T-helper 17 cell (primary cell): ENCODE measurements at places on chromosomes 1 and 21.

GRCh38 chr1:11615090-11615489 is 39.1 kb downstream of the FBXO2 start:
- no peak for DNase-seq

GRCh38 chr1:240559781-240560180 is 52.2 kb downstream of the GREM2 start:
- no peak for DNase-seq

- no peak for DNase-seq
These were observed 113.0 kb downstream of the PAPPA2 start for GRCh38 chr1:176575991-176576390.

DNA sequence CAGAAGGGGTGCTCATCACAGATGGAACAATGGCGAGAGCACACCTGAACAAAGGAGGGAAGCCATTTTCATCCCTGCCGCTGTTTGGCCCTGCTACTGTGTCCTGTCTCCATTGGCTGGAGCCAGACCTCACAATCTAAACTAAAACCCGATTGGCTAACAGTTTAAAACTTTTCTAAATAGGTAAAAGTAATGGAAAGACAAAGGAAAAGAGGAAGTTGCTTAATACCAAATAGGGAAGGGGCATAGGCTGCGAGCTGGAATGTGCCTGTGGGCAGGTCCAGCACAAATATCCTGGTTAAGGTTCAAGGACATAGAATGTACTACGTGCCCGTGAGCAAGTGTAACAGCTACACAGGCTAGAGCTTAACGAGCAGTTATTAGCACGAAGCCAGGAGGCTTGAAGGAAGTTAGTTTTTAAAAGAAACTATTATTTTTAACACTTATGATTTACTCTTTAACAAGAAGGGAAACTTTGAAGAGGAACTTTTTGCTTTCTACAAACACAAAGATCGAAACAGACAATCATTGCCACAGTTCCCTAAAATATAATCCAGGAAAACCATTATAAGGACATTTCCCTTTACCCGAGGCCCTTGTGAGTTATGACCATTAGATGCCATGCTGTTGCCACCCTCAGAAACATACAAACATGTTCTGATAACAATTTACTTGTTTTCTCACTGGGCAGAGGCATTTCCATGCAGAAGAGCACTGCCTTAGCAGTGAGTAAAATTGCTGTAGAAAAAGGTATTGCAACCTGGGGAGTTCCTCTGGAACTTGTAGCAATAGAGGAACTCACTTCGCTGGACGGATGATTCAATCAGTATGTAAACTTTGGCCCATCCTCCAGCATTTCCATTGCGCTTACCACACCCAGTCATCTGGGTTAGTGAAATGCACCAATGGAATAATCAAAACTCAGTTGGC is 4.8 kb upstream of the PTTG1IP start:
- DNase-seq, result no peak

GRCh38 chr1:17665950-17666720 is 89.0 kb upstream of the ACTL8 start:
- DNase-seq, result no peak

- DNase-seq, result no peak
These were observed 84.9 kb upstream of the CD1D start for GRCh38 chr1:158095737-158096335.

DNA sequence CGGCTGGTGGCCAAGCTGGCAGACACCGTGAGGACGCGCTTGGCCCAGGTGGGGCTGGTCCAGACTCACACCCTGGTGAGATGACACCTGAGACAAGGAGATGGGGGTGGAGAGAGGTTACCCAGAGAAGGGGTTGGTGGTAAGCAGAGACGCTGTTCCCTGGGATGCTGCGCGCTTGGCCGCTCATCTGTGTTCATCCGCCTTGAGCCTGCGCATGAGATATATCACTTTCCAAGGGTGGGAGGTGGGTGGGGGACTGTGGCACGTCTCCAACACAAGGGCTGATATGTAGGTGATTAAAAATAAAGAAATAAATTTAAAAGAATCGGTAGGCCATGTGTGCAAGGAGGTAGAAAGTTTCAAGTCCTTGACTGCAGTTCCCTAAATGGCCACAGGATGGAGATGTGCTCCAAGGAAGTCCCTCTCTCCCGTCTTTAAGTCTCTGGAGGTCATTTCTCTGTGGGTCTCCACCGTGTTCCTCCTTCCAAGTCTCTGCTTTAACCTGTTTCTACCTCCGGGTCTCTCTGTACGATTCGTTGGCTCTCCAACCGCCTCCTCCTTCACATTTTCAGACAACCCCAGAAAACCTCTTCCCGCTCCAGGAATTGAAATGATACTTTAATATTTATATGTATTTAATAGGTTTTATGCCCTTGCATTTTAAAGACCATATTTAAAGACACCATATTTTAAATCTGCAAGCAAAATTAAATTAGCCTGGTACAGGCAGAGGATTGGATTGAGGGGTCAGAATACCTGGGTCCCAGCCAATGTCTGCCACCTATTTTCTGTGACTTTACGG is 4.5 kb downstream of the TTC24 start:
- DNase-seq, result peak; percentile 43

DNA sequence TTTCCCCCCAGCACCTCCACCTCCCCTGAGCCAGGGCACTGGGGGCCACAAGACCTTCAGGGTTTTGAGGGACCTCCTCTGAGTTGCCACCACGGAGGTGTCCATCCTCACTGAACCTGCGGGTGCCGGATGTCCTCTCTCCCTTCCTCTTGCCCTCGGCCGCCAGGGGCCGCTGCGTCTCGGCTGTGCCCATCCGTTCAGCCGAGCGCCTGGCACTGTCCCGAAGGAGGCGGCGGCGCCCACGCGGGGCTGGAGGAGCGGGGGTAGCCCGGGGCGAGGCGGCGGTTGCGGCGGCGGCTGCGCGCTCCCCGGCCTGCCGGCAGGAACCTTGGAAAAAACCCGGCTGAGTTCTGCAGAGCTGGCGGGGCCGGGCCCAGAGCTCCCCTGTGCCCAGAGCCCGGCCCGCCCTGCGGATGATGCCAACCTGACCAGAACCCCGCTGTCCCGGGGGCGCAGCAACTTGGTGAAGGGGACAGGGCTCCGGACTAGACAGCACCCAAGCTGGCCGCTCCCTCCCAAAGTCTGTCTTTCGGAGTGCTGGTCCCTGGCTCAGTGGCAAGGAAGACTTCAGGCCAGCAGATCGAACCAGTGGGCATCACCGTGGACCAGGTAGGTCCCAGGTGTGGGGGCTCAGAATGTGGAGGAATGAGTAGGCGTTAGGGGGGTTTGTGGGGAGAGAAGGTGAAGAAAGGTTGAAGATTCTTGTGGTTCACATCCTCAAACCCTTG is 3.7 kb upstream of the PPM1J start:
- peak; percentile 72 for DNase-seq

- no peak for DNase-seq
These were observed 12.5 kb upstream of the MATN1 start for GRCh38 chr1:30735668-30736498.

DNA sequence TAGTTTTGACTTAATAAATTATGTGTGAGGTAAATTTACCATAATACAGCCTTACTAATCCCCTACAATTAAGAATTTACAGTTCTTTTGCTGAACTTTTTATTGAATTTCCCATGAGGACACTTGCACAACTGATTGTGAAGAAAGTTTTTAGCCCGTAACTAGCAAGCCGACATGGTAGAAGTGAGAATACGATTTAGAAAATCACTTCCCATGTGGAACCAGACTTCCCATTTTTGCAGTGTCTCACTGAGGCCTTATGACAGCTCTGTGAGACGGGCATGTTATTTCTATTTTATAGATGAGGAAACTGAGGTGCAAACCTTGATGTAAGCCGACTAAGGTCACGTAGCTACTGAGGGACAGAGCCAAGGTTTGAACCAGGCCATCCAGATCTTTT is 32.5 kb upstream of the LMO4 start:
- no peak for DNase-seq

DNA sequence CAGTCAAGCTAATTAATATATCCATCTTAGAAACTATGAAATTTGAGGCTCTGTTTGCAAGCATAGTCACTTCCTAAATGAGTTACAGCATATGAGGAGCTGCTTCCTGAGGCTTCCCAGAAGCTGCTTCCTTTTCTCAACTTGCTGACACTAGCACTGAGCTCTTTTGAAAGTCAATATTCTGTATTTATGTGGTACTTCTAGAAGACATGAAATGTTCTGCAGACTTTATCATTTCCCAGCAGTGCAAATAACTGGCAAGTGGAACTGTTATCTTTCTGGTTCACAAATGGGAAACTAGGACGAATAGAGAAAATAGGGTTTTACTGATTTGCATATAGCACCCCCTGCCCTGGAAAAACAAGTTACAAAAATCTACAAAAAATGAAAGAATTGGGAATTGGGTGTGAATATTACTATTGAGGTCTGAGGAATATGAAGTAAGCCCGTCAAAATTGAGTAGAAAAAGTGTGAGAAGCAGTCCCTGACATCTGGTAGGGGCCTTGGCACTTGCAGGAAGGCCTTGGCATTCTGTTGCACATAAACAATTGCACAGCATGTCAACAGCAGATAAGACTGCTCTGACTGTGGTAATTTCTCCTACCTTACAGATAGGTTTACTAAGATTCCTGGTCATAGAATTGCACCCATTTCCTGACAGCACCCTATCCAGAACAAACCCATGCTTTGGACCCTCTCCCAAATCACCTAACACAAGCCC is 7.1 kb downstream of the GIPC2 start:
- DNase-seq, result no peak
